ENCODE measurements at places on chromosomes 3 and 15.

DNA sequence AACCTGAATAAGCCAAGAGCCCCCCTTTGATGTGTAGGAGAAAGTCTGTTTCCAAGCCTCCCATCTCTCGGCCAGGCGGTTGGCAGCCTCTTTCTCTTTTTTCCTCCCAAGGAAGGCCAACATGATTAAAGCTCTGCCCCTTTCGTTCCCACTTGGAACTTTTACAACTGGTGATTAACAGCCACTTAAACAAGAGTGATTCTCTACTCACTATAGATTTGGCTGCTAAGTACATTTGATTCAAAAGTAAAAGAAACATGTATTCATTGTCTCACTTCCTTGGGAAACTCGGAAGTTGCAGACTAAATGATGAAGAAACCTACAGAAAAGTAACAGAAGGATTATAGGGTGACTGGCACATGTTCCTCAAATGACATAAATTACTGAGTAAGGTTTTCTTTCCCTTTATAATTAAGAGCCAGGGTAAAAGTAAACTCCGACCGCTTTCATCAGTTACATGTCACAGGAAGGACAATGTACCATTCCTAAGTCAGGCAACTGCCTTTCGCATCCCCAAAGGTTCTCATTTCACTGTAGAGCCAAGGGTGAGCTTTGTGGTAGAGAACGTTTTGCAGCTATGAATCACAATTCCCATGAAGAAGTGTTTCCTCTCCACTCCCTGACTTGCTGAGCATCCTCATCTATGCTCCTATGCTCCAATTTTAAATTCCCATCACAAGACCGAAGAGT, 72.7 kb downstream of the MB21D2 start:
- DNase-seq: no peak

GRCh38 chr15:79593119-79593869, 161.2 kb downstream of the MINAR1 start:
- no peak for DNase-seq

GRCh38 chr3:195160908-195161434, 110.0 kb downstream of the XXYLT1 start:
- no peak for DNase-seq

GRCh38 chr3:109140318-109140717, 3.8 kb downstream of the C3orf85 start:
- no peak for DNase-seq

DNA sequence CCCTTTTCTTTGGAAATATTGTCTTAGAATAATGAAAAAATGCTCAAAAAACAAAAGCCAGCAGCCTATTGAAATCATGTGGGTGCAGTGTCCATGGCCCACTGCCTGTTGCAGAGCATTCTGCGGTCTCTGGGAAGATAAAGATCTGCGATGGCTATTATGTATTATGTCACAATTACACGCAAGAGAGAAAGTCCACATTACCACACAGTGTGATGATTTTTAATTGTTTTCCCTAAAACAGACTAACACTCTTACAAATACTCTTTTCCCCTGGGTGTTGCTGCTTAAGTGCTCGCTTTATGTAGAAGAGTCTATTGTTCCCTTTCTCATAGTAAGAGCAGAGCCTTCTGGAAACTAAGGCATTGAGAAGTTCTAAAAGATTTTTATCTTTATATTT, 32.2 kb downstream of the SSR3 start:
- DNase-seq: no peak

DNA sequence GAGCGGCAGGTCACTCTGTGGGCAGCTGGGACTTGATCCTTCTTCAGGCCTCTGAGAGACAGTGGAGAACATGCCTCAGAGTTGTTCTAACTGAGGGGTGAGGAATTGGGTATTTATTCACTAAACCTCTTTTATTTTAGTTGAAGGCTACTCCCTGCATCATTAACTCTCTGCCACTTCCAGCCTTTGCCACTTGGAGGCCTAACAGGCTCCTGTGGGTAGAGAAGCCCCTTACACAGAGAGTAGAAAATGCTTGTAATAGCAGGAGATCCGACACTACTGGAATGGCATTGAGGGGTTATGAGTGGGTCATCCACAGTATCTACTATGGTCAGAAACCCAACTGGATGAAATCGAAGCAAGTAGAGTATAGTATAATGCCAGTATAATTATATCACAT, 81.7 kb downstream of the RYR3 start:
- no peak for DNase-seq

- no peak for DNase-seq
These were observed 26.5 kb upstream of the P2RY12 start for GRCh38 chr3:151410891-151411559.

DNA sequence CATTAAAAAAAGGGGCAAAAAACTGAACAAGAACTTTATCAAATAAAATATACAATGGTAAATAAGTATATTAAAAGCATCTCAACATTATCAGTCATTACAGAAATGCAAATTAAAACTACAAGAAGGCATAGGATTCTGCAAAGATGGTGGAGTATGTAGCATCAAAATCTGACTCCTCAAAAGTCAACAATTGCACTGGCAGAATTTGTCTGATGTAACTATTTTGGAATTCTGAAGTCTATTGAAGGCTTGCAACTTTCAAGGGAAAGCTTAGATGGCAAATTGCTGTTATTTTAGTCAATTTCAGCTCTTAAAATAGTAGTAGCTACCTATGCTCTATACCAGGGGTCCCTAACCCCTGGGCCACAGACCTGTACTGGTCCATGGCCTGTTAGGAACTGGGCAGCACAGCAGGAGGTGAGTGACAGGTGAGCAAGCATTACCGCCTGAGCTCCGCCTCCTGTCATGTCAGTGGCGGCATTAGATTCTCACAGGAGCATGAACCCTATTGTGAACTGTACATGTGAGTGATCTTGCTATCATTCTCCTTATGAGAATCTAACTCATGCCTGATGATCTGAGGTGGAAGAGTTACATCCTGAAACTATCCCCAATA, 107.6 kb downstream of the TGFBR2 start:
- DNase-seq: no peak

- no peak for DNase-seq
These were observed 111.0 kb downstream of the NSUN3 start for GRCh38 chr3:94173673-94174434.

GRCh38 chr3:105254154-105254553, 112.6 kb upstream of the ALCAM start:
- DNase-seq: no peak

- peak; percentile 8 for DNase-seq
These were observed 25.6 kb upstream of the CFAP161 start for GRCh38 chr15:81108427-81108826.

DNA sequence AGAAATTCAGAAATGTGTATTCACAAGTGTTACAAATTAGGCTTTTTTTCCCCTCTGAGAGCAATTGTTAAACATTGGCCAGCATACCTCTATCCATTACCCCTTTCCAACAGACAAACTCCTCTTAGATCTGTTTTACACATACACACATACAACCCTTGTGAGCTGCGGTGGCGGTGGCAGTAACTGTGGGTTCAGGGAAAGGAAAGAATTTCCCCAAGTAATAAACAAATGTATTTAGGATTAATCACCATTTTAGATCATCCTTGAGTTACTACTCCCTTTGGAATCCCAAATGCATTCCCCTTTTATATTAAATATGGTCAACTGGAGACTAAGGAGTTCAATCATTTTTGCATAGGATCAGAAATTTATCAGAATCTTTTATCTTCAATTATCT, 667.0 kb downstream of the FHIT start:
- no peak for DNase-seq

DNA sequence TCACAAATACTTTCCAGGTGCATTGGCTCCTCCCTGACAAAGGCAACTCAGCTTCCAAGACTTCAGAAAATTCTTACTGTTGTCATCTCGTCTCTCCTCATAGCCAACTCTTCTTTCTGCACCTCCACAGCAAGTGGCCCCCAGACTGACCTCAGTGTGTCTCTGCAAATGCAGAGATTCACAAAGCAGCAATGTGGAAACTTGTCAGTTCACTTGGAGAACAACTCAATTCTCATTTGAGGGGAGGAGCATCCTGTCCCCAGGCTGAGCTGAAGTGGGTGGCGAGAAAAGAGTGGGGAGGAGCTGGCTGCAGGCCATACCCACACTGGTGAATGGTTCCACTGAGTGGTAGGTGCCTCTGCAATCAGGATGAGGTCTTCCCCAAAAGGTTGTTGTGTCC, 248.7 kb upstream of the IL12A start:
- DNase-seq: no peak

DNA sequence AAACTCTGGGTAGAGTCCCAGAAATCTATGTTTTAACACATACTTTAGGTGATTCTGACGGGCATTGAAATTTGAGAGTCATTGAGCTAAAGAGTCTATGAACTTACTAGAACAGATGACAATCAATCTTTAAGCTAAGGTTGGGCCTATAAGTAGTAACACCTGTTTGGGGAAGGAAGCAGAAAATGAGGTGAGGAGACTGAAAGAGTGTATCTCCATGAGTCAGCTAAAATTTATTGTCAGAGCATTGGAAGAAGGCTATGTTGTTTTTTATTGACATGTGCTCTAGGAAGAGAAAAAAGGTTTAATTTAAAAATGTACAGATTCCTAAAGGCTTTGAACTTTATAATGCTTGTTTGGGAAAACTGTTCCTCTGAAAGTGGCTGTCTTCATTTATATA, 42.9 kb downstream of the TPRG1 start:
- no peak for DNase-seq

- no peak for DNase-seq
These were observed 38.1 kb upstream of the NMNAT3 start for GRCh38 chr3:139715743-139716360.

GRCh38 chr3:194051366-194052149, 84.4 kb upstream of the HES1 start:
- DNase-seq: no peak

GRCh38 chr3:156483961-156484787, 70.7 kb downstream of the SSR3 start:
- no peak for DNase-seq

- DNase-seq: no peak
These were observed 117.0 kb upstream of the MRPL3 start for GRCh38 chr3:131619821-131620220.

- DNase-seq: no peak
These were observed 34.2 kb upstream of the TSEN2 start for GRCh38 chr3:12449889-12450682.

DNA sequence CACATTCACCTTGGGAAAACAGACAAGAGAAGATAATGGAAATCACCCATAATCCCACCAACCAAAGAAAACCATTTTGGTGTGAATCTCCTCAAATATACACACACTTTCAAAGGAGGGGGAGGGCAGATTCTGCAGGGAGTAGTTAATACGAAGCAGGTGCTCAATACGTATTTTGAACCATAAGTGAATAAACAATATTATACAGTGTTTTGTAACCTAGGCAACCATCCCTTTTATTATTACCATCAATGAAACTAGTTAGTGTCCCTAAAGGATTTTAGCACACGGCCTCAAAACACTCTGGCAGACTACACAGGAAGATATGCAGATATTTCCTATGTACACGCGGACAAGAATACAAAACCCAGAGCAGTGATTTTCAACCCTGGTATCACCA, 6.1 kb downstream of the OSBPL10 start:
- DNase-seq: no peak

DNA sequence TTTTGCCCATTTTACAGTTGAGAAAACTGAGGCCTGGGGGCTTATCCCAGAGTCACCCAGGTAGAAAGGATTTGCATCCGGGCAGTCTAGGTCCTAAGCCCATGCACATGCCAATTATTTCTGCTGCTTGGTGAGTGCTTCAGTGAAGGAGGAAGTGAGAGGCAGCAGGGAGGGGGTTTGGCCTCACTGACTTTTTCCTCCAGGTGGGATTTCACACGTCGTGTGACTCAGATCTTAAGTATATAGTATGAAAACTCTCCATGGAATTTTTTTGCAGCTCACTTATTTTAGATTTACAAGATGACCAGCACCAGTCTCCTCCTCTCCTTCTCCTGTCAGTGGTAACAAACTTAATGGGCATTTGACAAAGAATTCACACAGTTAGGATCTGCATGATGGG, 4.6 kb downstream of the ITGA11 start:
- DNase-seq: no peak

DNA sequence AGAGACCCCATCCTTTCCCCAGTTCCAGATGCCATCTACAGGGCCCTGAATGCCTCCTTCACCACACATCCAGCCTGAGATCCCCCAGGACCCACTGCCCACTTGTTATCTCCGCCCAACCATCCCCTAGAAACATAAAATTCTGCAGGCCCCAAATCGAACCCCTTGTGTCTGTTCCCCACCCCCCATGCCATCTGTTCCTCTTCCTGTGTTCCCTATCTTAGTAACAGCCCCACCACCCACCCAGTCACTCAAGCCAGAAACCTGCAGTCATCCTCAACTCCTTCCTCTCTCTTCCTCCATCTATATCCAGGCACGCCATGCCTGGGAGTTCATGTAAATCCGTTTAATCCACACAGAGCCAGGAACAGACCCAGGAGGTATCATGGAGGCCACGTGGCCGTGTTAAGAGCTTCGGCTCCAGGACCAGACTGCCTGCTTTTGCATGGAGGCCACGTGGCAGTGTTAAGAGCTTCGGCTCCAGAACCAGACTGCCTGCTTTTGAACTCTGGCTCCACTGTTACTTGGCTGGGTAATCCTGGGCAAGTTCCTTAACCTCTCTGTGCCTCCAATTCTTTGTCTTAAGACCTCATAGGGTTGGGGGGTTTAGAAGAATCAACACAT, 4.8 kb downstream of the CSRNP1 start:
- peak; percentile 17 for DNase-seq

DNA sequence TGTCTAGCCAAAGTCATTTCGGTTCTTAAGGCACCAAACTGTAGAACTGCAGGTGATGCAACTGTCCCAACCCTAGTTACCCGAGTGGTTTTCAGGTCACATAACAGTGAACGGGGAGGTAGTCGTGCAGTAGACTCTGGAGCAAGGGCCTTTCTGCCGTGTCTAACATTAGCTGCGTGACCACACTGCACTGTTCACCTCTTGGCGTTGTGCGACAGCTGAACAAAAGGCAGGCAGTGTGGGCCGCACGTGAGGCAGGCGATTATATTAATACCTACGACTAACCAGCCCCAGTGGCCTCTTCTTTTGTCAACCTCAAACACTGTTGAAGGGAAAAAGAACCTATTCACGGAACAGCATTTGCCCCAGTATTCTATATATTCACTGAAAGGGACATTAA, 2.8 kb downstream of the LRRN1 start:
- no peak for DNase-seq

- DNase-seq: no peak
These were observed 11.9 kb downstream of the SMAD6 start for GRCh38 chr15:66713843-66714508.

- DNase-seq: no peak
These were observed 41.1 kb upstream of the GNB5 start for GRCh38 chr15:52232327-52232726.

GRCh38 chr3:57098418-57099310, 38.2 kb downstream of the SPATA12 start:
- DNase-seq: no peak

DNA sequence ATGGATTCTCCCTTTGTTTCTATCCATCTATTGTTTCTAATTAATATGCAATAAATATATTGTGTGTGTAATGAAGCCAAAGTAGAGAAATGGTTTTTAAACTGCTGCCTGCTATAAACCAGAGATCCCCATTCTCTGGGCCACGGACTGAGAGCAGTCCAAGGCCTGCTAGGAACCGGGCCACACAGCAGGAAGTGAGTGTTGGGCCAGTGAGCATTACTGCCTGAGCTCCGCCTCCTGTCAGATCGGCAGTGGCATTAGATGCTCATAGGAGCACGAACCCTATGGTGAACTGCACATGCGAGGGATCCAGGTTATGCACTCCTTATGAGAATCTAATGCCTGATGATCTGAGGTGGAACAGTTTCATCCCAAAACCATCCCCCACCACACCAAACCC, 85.2 kb upstream of the POMGNT2 start:
- no peak for DNase-seq

- no peak for DNase-seq
These were observed 8.5 kb downstream of the TGFBR2 start for GRCh38 chr3:30614943-30615342.
